ENCODE measurements at places on chromosomes 16 and 17.

- no peak for DNase-seq
Observed at GRCh38 chr17:7215136-7215638, 4.4 kb downstream of the DLG4 start.

DNA sequence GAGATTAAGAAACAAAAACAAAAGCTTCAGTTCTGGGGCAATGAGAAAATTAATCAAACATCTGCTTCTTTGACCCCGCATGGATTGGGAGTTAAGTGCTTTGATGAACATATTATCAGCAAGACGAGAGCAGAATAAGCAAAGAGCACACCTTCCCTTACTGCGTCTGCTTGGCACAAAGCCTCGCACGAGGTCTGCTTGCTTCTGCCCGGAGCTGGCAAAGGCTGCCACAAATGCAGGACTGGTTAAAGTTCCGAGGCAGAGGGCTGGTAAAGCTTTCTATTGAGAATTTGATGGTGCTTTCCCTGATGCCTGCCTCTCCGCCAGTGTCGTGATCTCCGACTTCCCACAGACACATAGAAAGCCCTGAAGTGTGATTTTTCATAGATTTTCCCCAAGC lies 17.0 kb downstream of the VAT1L start:
- DNase-seq, result no peak

DNA sequence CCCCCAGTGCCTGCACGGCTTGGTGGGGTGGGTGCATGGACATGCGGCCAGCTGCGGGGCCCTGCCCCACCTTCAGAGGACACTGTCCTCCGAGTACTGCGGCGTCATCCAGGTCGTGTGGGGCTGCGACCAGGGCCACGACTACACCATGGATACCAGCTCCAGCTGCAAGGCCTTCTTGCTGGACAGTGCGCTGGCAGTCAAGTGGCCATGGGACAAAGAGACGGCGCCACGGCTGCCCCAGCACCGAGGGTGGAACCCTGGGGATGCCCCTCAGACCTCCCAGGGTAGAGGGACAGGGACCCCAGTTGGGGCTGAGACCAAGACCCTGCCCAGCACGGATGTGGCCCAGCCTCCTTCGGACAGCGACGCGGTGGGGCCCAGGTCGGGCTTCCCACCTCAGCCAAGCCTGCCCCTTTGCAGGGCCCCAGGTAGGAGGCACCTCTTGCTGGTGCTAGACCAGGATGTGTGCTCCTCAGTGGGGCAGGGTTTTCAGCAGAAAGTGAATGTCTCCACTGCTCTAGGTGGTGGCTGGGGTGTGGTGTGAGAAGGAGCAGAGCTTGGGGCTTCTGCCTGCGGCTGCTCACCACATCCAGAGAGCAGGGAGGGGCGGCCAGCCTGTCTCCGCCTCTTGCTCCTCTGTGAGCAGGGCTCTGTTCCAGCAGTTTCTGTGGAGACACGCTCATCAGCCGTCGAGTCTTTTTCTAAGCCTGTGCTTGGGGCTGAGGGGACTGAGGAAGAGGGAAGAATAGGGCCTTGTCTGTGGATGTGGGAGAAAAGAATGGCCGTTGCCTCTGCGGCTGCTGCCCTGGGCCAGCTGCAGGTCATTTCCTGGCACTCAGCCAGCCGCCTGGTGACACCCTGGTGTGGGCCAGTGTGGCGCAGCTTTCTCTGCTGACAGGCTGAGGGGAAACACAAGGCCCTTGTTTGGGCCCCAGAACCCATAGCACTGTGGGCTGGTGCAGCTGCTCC lies 2.2 kb downstream of the ZNF276 start:
- peak; percentile 92 for DNase-seq

- peak; percentile 76 for DNase-seq
Observed at GRCh38 chr16:81778861-81779535, at the start of gene PLCG2. Gene PLCG2, plus strand, starts transcription at chr16:81779291. Its CDS starts 6,699 bp downstream, at chr16:81785990.

- no peak for DNase-seq
Observed at GRCh38 chr17:28173031-28173561, 130.6 kb downstream of the NLK start.

DNA sequence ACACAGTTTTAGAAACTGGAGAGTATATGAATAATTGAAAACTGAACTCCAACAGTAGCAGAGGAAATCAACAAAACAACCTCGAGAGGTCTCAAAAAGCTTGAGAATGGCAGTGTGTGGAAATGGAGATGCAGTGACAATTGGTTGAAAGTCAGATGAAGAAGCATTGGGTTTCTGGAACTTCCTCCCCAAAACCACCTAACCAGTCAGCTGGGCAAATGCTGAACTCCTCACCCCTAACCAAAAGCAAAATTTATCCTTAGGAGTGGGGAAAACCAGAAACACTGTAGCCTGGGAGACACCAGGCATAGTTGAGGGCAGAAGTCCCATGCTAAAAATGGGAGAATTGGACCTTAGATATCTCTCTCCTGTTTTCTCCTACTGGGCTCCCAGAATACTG lies 109.9 kb downstream of the TANC2 start:
- DNase-seq, result no peak

- no peak for DNase-seq
Observed at GRCh38 chr17:73118951-73119391, 26.5 kb upstream of the SLC39A11 start.

DNA sequence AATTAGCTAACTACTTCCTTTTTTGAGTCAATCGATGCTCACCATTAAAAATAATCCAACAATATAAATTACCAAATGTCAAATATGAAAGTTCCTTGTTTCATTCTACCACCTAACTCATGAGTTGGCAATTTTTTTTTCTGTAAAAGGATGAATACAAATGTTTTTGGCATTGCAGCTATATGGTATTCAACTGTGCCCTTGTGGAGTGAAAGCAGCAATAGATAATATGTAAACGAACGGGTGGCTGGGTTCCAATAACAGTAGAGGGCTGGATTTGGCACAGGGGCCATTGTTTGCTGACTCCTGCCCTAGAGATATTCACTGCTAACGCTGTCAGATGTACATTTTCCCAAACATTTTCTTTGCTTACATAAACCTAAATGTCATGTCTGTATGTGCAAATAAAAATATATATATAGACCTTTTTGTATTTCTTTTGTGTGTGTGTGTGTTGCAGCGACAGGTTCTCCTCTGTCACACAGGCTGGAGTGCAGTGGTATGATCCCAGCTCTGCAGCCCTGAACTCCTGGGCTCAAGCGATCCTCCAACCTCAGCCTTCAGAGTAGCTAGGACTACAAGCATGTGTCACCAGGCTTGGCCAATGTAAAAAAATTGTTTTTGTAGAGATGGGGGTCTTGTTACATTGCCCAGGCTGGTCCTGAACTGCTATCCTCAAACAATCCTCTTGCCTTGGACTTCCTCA lies 73.9 kb downstream of the RPGRIP1L start:
- no peak for DNase-seq

GRCh38 chr16:81505011-81505661 lies 60.5 kb downstream of the CMIP start:
- no peak for DNase-seq

DNA sequence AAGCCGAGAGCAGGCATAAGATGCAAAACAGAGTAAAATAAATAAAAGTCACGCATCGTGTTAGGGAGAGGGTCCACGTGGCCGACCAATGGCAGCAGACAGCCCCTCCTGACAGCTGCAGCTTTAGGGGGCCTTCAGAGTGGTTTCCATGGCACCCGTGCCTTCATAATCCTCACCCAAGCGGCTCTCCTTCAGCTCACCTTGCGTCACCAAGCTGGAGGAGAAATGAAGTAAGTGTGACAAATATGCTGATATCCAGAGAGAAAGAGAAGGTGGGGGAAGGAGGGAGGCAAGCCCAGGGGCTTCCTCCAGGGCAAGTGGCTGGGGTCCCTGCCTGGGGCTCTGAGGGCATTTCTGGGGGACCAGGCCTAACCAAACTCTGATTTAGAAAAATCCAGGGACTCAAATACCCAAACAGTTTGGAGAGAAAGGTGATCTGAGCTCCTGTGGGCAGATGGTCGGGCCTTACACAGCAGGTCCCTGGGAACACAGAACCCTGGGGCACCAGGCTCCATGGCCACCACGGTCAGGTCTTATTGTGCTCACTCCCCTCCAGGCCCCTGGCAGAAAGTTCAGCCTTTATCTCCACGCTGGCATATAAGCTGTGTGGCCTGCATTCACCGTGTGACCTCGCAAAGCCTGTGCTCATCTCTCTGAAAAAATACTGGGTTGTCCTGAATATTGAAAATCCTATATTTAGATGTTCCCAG lies 80.7 kb upstream of the TNRC6C start:
- no peak for DNase-seq

- no peak for DNase-seq
Observed at GRCh38 chr16:24525970-24526559, 13.3 kb upstream of the RBBP6 start.

DNA sequence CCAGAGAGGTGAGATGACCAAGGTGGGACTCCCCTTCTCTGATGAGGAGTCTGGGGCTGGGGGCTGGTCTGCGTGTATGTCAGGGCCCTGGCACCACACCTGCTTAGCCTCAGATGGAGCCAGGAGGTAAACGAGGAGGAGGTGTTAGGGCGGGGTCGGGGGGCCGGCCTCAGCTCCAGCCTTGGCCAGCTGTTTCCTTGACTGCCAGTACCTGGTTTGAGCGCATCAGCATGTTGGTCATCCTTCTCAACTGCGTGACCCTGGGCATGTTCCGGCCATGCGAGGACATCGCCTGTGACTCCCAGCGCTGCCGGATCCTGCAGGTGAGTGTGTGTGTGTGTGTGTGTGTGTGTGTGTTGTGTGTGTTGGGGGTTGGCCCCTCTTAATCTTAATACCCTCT lies 8.1 kb downstream of the CACNA1G start:
- no peak for DNase-seq

- no peak for DNase-seq
Observed at GRCh38 chr16:86191663-86192062, 292.7 kb downstream of the IRF8 start.

- DNase-seq, result no peak
Observed at GRCh38 chr17:28519236-28519635, 13.1 kb downstream of the FOXN1 start.

Data from sciatic nerve (tissue), 2 donors.